ENCODE measurements at places on chromosomes 1 and 21.

DNA sequence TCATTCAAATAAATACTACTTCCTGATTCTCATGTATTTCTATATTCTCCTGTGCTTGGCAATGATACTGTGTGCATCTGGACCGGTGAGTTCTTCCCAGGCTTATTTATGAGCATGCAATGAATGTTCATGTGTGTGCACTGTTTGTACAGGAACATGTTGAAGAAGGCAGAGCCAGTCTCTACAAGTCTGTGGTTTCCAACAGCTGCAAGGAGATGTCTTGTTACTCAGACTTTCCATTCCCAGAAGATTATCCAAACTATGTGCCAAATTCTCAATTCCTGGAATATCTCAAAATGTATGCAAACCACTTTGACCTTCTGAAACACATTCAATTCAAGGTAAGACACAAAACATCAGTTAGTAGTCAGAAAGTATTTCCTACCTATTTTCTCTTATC, 19.1 kb downstream of the FMO1 start:
- no peaks in the 10 kb centered on the region for H3K4me1 ChIP-seq
- H3K4me3 ChIP-seq: no peak overlapping the region
- H3K27me3 ChIP-seq: no peaks in the 10 kb centered on the region
- no peak overlapping the region for H3K27ac ChIP-seq
- H3K36me3 ChIP-seq: no peaks in the 10 kb centered on the region

- no peaks in the 10 kb centered on the region for H3K36me3 ChIP-seq
- no peak for DNase-seq
- no peaks in the 10 kb centered on the region for H3K27me3 ChIP-seq
- H3K4me3 ChIP-seq: no peak overlapping the region
Measured at GRCh38 chr21:25383545-25383944, 223.7 kb downstream of the MRPL39 start.

GRCh38 chr1:32817815-32818786, 648 bp downstream of the S100PBP start:
- no peaks in the 10 kb centered on the region for H3K36me3 ChIP-seq
- H3K27me3 ChIP-seq: no peaks in the 10 kb centered on the region
- peaks cover 54% of the 10 kb centered on the region for H3K4me1 ChIP-seq
- peak overlapping the region; percentile 70 for H3K4me3 ChIP-seq
- peak; percentile 49 for DNase-seq

GRCh38 chr1:20349971-20350370, 59.3 kb downstream of the VWA5B1 start:
- H3K27ac ChIP-seq: no peak overlapping the region
- H3K4me1 ChIP-seq: no peaks in the 10 kb centered on the region
- no peak for DNase-seq
